Keratinocyte (primary cell): ENCODE measurements at places on chromosomes 2 and 18. TPM values are rescaled to one million over a fixed set of nuclear protein-coding genes. Genes with fewer than 3 reads are reported as not detected.

- H3K36me3 ChIP-seq = no peaks in the 10 kb centered on the region
- H3K27ac ChIP-seq = no peak overlapping the region
- H3K27me3 ChIP-seq = peaks cover 3% of the 10 kb centered on the region
- H3K4me1 ChIP-seq = no peaks in the 10 kb centered on the region
- no peak overlapping the region for H3K4me3 ChIP-seq
Measured at GRCh38 chr2:72084584-72084976, 63.1 kb downstream of the CYP26B1 start.

GRCh38 chr2:2812117-2812516 is 481.0 kb upstream of the MYT1L start:
- no peaks in the 10 kb centered on the region for H3K36me3 ChIP-seq
- no peak overlapping the region for H3K4me3 ChIP-seq
- DNase-seq = no peak

DNA sequence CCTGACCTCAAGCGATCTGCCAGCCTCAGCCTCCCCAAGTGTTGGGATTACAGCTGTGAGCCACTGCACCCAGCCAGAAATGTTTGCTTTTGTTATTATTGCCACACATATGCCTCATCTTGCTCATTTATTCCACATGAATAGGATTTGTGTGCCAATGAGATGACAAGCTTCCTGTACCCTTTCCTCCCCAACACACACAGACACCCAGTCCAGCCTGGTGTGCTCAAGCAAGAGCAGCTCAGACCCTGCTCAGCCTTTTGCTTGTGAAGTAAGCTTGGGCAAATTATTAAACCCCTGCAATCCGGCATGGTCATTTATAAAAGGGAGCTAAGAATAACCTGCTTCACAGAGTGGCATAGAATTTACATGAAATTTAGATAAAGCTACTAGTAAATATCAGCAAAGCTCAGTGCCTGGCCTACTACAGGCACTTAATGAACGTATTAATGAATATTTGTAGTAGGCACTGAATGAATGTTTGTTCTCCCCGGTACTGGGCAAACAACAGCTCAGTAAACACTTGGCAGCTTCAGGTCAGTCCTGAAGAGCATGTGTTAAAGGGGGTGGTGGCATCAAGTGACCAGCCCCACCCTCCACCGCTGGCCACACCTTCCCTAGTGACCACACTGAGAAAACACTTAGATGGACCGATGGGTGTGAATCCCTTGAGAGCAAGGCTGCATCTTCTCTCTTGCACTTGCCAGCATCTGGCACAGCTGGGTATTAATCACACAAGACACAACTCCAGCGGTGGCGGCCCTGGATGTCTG is 280.2 kb downstream of the SRBD1 start:
- H3K4me1 ChIP-seq = no peaks in the 10 kb centered on the region
- H3K27ac ChIP-seq = no peak overlapping the region
- H3K27me3 ChIP-seq = peaks cover 6% of the 10 kb centered on the region
- no peak overlapping the region for H3K4me3 ChIP-seq
- no peak for DNase-seq

DNA sequence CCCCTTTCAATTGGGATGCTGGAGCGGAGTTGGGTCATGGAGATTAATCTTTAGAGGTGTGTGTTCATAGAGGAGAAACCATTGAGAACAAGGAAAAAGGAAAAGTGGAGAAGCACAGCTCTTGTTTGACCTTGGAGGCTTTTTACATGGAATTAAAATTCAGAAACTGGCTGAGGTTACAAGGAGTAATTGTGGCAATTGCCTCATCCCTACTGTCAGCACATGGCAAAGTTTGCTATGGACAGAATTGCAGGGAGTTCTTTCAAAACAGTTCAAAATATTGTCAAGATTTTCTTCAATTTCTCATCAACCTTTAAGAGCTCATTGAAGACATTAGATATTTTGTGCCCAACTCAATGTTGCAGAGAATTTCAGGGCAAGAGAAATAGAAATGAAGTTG is 232.7 kb downstream of the SLC8A1 start:
- no peak for DNase-seq
- H3K4me3 ChIP-seq = no peak overlapping the region
- no peak overlapping the region for H3K27ac ChIP-seq
- H3K27me3 ChIP-seq = no peaks in the 10 kb centered on the region
- no peaks in the 10 kb centered on the region for H3K4me1 ChIP-seq

GRCh38 chr18:48766487-48766886 is 184.3 kb downstream of the SMAD7 start:
- no peak overlapping the region for H3K27ac ChIP-seq
- H3K36me3 ChIP-seq = peaks cover 7% of the 10 kb centered on the region
- H3K4me3 ChIP-seq = no peak overlapping the region
- DNase-seq = no peak

DNA sequence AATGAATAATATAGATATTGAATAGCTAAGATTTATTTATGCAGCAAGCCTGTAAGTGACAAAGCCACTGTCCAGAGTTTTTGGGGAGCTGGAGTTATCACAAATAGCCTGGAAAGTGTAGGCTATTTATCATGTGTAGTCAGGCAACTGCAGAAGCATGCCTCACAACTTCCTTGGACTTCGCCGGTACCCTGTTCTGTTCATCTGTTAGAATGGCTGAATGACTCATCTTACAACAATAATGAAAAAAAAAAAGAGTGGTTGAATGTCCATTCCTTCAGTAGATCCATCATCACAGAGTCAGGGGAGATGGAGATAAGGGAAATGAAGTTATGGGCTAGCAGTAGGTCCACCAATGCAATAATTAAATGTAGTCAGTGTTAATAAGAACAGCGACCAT is 24.0 kb upstream of the ATP5MC3 start:
- no peaks in the 10 kb centered on the region for H3K4me1 ChIP-seq
- peaks cover 4% of the 10 kb centered on the region for H3K27me3 ChIP-seq
- H3K36me3 ChIP-seq = no peaks in the 10 kb centered on the region

Gene GCG
- not detected in 3 replicates for polyA plus RNA-seq

Gene NPHP1
- 2.9 to 8.1 TPM (median 3.9 TPM) in 3 replicates for polyA plus RNA-seq

- H3K27ac ChIP-seq = no peak overlapping the region
- no peak for DNase-seq
- peaks cover 7% of the 10 kb centered on the region for H3K4me1 ChIP-seq
Measured at GRCh38 chr2:205868773-205869333, 186.6 kb downstream of the NRP2 start.
